ENCODE measurements at places on chromosomes 16 and 17.

DNA sequence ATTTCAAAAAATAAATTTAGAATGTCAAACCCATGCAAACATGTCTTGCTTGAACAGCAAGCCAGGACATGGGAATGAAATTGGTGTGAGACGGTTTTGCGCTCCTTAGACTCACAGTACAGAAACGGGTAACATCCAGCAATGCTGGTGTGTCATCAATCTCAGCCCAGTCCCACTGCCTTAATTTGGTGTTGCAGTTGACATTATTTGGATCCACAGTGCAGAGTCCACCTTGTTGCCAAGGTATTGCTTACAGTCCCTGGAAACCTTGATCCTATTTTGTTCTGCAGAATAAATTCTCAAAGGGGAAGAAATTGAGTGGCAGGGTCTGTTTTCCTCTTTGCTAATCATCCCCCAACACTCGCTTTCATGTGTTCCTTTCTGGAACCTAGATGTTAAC, 311.6 kb upstream of the MON1B start:
- no peak for DNase-seq

- DNase-seq = no peak
Observed at GRCh38 chr17:67571478-67571877, 146.3 kb upstream of the NOL11 start.

- no peak for DNase-seq
Observed at GRCh38 chr16:56309008-56309407, 116.3 kb downstream of the AMFR start.

DNA sequence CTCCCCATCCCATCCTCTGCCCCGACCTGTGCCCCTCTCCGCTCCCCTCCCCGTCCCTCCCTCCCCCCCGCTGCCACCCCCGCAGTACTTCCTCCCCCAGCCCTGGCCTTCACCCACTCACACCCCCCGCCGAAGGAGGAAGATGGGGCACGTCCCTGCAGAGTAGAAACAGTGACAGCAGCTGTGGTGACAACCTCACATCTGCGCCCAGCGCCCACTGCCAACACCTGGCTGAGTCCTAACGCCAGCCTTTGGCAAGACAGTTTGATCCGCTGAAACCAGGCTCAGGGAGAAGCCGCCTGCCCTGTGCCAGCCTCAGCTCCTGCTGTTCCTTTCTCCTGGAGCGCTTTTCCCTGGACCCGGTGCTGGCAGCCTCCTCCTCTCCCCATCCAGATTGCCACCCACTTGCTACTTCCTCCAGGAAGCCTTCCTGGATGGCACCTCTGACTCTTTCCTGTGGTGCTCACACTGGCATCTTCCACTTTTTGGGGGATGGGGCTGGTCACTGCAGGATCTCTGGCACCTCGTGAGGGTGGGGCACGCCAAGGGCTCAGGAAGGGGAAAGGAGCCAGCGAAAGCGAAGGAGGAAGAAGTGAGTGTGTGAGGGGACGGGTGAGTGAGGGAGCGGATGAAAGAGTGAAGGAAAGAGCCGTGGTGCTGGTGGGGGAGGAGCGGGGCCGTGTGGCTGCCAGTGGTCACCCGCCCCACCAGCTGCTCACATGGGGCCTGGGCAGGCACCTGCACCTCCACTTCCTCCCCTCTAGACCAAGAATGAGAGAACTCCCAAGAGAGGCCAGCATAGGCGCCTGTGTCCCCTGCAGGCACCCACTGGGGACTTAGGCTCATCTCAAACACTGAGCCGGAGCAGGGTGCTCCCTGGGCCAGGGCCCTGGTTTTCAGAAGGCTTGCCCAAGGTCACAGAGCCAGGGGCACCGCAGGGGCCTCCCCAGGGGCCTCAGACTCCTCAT, 27.0 kb downstream of the ZFPM1 start:
- no peak for DNase-seq

DNA sequence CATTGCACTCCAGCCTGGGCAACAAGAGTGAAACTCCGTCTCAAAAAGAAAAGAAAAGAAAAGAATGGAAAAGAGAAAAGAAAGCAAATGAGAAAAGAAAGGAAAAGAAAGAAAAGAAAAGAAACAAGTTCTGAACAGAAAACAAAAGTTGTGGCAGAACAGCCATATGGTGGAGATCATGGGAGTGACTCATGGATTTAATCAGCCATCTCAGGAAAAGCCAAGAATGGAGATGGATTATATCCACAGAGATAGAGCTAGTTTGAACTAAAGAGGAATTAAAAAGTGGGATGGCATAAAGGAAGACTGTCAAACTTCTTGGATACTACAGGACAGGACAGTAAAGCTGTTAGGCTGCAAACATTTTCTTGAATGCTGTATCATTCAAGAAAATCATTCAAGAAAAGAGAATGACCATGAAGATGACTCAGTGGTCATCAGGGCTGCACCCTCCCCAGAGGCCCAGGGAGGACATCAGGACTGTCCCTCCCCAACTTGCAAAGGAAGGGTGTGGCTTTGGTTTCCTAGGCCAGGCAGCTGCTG, 120.6 kb downstream of the USP22 start:
- DNase-seq = no peak

DNA sequence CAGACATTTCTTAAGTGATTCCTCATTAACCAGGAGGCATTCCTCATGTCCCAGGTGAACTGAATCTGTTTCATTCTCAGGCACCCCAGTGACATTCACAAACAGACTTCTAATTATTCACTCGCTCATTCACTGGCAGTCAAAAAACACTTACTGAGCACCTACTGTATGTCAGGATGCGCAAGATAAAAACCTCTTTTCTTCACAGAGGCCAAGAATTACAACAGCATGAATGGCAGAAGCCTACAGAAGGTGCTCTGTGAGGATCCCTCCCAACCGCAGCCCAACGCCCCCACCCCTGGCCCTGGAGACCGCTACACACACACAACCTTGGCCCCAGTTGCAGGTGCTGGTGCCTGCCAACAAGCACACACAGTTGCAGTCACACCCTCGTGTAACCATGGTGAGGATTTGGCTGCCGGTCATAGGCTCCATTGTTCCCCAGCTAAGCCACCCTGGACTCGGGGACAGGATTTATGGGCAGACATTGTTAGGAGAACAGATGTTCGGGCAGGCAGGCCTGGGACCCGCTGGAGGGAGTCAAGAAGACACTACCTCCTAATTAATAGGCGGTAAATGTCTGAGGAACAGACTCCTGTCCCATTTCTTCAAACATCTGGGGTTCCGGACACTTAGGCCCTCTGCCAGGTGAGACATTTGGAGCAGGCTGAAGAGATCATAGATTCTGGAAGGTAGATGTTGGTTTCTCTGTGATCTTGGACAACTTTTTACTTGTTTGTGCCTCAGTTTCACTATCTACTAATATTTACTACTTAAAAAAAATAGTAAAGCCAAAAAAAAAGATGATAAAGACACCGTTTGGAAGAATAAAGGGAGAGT, 43.2 kb downstream of the CUEDC1 start:
- no peak for DNase-seq

- DNase-seq = no peak
Observed at GRCh38 chr17:59627770-59628171, 8.1 kb downstream of the CLTC start.

DNA sequence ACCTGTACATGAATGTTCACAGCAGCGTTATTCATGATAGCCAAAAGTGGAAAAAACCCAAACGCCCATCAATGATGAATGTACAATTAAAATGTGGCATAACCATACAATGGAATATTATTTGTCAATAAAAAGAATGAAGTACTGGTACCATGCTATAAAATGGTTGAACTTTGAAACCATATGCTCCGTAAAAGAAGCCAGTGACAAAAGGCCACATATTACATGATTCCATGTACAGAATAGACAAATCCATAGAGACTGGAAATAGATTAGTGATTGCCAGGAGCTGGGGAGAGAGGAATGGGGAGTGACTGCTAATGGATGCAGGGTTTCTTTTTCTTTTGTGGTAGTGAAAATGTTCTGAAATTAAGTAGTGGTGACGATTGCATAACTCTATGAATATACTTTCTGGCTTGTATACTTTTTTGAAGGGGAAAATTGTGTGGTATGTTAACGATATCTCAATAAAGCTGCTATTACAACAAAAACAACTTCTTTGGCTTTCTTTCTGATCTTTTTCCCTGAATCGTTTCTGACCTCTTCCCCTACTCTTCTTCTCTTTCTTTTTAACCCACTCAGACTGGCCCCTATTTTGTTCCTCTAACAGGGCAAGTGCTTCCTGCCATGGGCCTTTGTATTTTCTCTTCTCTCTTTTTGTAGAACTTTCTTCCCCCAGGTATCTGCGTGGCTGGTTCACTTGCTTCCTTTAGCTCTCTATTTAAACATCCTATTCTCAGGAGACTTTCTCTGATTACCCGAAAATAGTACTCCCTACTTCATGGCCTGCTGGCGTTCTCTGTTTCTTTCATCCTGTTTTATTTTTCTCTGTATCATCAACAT, 67.9 kb downstream of the FTO start:
- DNase-seq = no peak

GRCh38 chr16:8376858-8377257, 213.5 kb downstream of the TMEM114 start:
- no peak for DNase-seq

GRCh38 chr16:56836410-56837230, 28.4 kb upstream of the SLC12A3 start:
- no peak for DNase-seq

DNA sequence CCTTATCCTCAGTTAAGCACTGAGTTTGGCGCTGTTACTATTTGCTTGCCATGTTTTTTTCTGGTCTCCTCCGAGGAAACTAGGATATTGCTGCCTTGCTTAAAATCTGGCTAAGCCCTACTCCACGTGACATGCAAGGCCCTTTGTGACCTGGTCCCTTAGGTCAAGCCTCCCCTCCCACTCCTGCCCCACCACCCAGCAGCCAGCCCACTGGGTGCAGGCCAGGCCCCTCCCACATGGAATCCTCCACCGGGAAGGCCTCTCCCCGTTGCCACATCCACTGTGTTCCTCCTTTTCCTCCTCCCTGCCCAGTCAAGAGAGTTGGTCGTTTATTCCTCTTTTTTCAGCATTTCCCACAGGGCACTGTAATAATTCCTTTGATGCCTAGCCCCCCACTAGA, 16.2 kb downstream of the PSMD3 start:
- no peak for DNase-seq

DNA sequence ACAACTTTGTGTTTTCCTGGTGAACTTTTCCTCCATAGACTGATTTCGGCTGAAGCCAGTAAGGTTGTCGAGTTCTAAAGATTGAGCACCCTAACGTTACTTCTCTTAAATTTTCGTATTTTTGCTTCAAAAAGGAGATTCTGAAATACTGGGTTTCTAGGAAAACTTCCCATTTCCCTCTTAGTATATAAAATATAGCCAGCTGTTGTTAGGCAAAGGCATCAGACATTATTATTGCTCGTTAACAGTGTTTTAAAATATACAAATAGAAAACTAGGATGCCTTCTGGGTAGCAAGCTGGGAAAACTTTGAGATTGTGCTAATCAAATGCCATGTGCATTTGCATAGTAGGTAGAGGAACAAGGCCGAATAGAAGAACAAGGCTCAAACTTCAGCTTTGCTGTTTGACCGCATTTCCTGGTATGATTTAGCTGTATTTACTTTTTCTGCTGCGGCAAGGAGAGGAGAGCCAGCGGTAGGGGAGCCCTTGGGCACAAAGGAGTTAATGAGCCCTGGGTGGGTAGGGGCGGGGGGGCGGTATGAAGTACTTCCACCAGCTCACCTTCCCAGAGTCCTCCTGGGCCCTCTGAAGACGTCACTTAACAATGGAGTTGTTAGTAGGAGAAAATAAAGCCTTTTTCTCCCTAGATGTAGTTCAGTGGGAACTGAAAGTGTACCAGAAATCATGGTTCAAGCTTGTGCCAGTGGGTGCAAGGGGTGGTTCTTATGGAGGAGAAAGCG, 151.9 kb downstream of the MSI2 start:
- no peak for DNase-seq

GRCh38 chr17:27157898-27158297, 136.0 kb upstream of the WSB1 start:
- DNase-seq = no peak

GRCh38 chr17:80245566-80246265, 14.9 kb upstream of the RNF213 start:
- no peak for DNase-seq

GRCh38 chr16:26344976-26345375, 653.2 kb downstream of the HS3ST4 start:
- no peak for DNase-seq

DNA sequence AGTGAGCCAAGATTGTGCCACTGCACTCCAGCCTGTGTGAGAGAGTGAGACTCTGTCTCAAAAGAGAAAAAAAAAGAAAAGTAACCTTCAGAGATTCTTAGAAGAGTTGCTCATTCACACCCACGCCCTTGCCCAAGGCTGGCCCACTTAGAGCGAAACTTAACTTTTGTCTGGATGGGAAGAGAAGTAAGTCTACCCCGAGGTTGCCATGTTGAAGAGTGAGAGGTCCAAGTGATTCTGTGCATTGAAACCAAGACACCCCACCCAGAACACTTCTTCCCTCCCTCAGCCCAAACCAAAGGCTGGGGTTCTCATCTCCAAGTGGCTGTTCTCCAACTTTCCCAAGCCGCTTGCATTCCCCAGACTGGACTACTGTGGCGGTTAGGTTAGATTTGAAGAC, 2.4 kb upstream of the CISD3 start:
- no peak for DNase-seq

- DNase-seq = no peak
Observed at GRCh38 chr17:69154267-69154666, 12.6 kb upstream of the ABCA6 start.

GRCh38 chr17:4318186-4318585, 48.3 kb downstream of the UBE2G1 start:
- no peak for DNase-seq

GRCh38 chr17:37605813-37606505, 3.3 kb downstream of the SYNRG start:
- DNase-seq = no peak

DNA sequence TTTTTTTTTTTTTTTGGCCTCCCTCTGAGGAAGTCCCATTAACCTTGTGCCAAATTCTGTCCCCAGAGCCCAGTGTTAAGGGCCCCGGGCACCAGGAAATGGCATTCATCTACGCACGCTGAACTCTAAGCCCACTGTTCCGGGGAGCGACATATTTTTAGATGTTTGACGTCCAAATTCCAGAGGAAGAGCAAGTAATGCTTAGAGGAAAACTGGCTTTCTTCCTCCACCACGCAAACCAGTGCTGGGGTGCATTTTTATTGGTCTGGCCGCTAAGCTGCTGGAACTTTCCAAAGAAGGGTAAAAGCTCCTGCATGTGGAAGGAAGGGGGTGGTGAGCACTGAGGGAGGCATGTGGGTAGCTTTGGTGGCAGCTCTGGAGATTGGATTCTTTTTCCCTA, 8.3 kb downstream of the WFDC1 start:
- DNase-seq = peak; percentile 50

GRCh38 chr16:50603206-50604064, 55.2 kb downstream of the NKD1 start:
- DNase-seq = no peak

DNA sequence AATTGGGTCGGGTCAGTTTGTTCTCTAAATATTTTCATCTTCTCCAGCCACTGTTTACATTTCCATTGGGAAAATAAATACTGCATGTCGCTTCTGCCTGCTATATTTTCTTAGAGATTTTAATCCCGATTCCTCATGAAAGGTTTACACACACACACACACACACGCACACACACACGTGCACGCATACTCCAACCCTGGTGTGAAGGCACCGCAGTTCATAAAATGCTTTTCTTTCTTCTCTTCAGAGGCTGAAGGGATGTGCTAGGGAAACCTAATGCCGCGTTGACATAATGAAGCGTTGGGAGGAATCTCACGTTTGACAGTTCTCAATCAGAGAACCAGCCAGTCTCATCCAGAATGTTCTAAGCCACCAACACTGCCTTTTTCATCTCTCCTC, 222.9 kb upstream of the IRX3 start:
- no peak for DNase-seq

GRCh38 chr17:75412455-75413317, 7.2 kb upstream of the GRB2 start:
- peak; percentile 46 for DNase-seq
